ENCODE measurements at places on chromosomes 2 and 18. TPM values are rescaled to one million over a fixed set of nuclear protein-coding genes. Genes with fewer than 3 reads are reported as not detected.

GRCh38 chr2:201795607-201796477, 10.5 kb upstream of the CDK15 start:
- no peaks in the 10 kb centered on the region for H3K27me3 ChIP-seq
- H3K4me1 ChIP-seq: no peaks in the 10 kb centered on the region
- DNase-seq: peak; percentile 61
- H3K36me3 ChIP-seq: no peaks in the 10 kb centered on the region

The DSG2 gene
- 28.0 TPM for total RNA-seq

DNA sequence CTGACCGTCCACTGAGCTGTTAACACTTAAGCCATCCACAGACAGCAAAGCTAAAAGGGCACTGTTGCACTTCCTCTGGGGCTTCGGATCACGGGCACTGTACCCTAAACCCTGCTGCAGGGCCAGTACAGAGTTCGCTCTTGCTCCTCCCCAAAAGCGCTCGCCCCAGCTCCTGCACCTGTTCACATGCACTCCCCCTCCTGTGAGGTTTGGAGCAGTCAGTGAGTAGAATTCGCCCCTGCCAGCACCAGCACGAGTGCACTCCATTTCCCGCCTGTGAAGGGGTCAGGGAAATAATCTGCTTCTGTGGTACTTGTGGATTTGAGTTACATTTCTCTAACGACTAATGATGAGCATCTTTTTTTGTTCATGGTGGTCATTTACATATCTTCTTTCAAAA, 158.8 kb downstream of the PTPRM start:
- peaks cover 20% of the 10 kb centered on the region for H3K4me1 ChIP-seq
- DNase-seq: no peak
- H3K4me3 ChIP-seq: no peak overlapping the region

The MC4R gene
- total RNA-seq: 0.37 TPM

- H3K27ac ChIP-seq: no peak overlapping the region
- DNase-seq: no peak
- H3K4me3 ChIP-seq: no peak overlapping the region
Measured at GRCh38 chr2:177348733-177349693, 43.6 kb upstream of the AGPS start.

The SMIM21 gene
- not detected for total RNA-seq

The CHPF gene
- 89.6 TPM for total RNA-seq

DNA sequence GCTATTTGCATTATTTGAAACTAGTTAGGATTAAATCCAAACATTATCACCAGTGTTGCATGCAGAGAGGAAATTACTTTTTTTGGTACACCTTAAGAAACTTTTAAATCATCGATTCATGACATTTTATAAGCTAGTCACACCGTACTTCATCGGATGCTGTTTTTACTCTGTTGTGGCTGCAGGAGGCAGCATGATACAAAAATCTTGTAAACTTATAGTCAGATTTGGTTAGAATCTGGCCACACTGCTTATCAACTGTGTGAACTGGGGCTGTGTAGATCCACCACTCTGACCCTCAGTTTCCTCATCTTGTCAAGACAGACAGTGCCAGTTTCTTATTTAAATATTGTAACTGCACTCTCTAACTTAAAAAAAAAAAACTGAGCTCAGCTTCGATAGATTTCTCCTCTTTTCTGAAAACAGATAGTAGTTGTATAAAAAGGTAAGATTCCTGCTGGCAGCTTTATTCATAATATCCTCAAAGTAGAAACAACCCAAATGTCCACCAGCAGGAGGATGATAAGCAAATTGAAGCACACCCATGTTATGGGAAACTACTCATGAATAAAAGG, 77.8 kb downstream of the RAPGEF4 start:
- H3K4me1 ChIP-seq: no peaks in the 10 kb centered on the region
- no peaks in the 10 kb centered on the region for H3K27me3 ChIP-seq
- H3K36me3 ChIP-seq: no peaks in the 10 kb centered on the region
- peak; percentile 51 for DNase-seq
- no peak overlapping the region for H3K4me3 ChIP-seq
- no peak overlapping the region for H3K27ac ChIP-seq

DNA sequence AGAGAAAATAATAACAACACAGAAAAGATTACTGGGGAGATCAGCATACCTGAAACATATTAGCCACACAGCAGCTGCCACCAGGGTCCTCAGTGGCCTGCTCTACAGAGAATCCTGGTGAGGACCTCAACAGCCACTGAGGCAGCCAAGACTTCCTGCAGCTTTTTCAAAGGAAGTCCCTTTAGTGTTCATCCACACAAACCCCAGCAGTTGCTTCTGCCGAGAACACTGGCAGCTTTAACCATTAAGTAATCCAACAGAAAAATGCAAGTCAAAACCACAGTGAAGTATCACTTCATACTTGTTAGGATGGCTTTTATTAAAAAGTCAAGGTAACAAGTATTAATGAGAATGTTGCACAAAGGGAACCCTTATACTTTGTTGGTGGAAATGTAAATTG, 542.0 kb upstream of the GCFC2 start:
- no peaks in the 10 kb centered on the region for H3K36me3 ChIP-seq
- H3K4me1 ChIP-seq: no peaks in the 10 kb centered on the region
- H3K27ac ChIP-seq: no peak overlapping the region
- no peak overlapping the region for H3K4me3 ChIP-seq
- H3K27me3 ChIP-seq: no peaks in the 10 kb centered on the region

The CYP27C1 gene
- total RNA-seq: 2.9 TPM

The LOXL3 gene
- 5.9 TPM for total RNA-seq

The SFTPB gene
- total RNA-seq: 19,115 TPM

- no peaks in the 10 kb centered on the region for H3K4me1 ChIP-seq
- DNase-seq: no peak
- no peak overlapping the region for H3K4me3 ChIP-seq
- no peak overlapping the region for H3K27ac ChIP-seq
Measured at GRCh38 chr2:176501617-176502016, 232.4 kb downstream of the MTX2 start.

GRCh38 chr2:101559551-101559950, 84.6 kb upstream of the RFX8 start:
- H3K4me1 ChIP-seq: peaks cover 1% of the 10 kb centered on the region
- peak; percentile 73 for DNase-seq
- peak overlapping the region; percentile 32 for H3K27ac ChIP-seq
- no peak overlapping the region for H3K4me3 ChIP-seq

GRCh38 chr2:102487761-102488462, 14.9 kb downstream of the SLC9A4 start:
- no peak overlapping the region for H3K27ac ChIP-seq
- H3K4me3 ChIP-seq: no peak overlapping the region
- no peaks in the 10 kb centered on the region for H3K36me3 ChIP-seq
- DNase-seq: peak; percentile 19
- H3K27me3 ChIP-seq: no peaks in the 10 kb centered on the region

The ZRANB3 gene
- 14.9 TPM for total RNA-seq

The UGT1A10 gene
- total RNA-seq: not detected

The DSC3 gene
- 1.3 TPM for total RNA-seq

GRCh38 chr2:173664513-173664910, 300.7 kb downstream of the SP3 start:
- no peak overlapping the region for H3K27ac ChIP-seq
- H3K4me3 ChIP-seq: no peak overlapping the region
- peaks cover 25% of the 10 kb centered on the region for H3K27me3 ChIP-seq

The MC2R gene
- total RNA-seq: not detected

The TNFRSF11A gene
- 7.8 TPM for total RNA-seq

The SOCS6 gene
- total RNA-seq: 18.4 TPM

- H3K27ac ChIP-seq: peak overlapping the region; percentile 68
- no peaks in the 10 kb centered on the region for H3K27me3 ChIP-seq
- no peaks in the 10 kb centered on the region for H3K36me3 ChIP-seq
- H3K4me1 ChIP-seq: peaks cover 38% of the 10 kb centered on the region
Measured at GRCh38 chr2:234952270-234953115, 676 bp downstream of the SH3BP4 start.

- peaks cover 15% of the 10 kb centered on the region for H3K4me1 ChIP-seq
- H3K36me3 ChIP-seq: no peaks in the 10 kb centered on the region
- H3K27me3 ChIP-seq: peaks cover 7% of the 10 kb centered on the region
- DNase-seq: no peak
Measured at GRCh38 chr2:216635171-216635570, 2.0 kb downstream of the IGFBP2 start.

- H3K27ac ChIP-seq: no peak overlapping the region
- H3K4me3 ChIP-seq: no peak overlapping the region
Measured at GRCh38 chr2:63871864-63872263, 30.2 kb downstream of the UGP2 start.
